Immature natural killer cell (primary cell): ENCODE measurements at places on chromosomes 4 and X. TPM values are rescaled to one million over a fixed set of nuclear protein-coding genes. Genes with fewer than 3 reads are reported as not detected.

Gene KLKB1
- not detected for polyA plus RNA-seq

Gene MAGEE2
- polyA plus RNA-seq = not detected

Gene MSANTD1
- polyA plus RNA-seq = not detected

Gene PPEF2
- polyA plus RNA-seq = not detected

Gene PHEX
- not detected for polyA plus RNA-seq

Gene UGT2B11
- polyA plus RNA-seq = not detected

Gene CT45A1
- not detected for polyA plus RNA-seq

Gene IGFBP7
- polyA plus RNA-seq = 270 TPM

Gene GPC4
- polyA plus RNA-seq = not detected

Gene FGFR3
- not detected for polyA plus RNA-seq

Gene LRRC66
- not detected for polyA plus RNA-seq

Gene SNCA
- polyA plus RNA-seq = 7.2 TPM

Gene TMEM128
- 41.0 TPM for polyA plus RNA-seq

Gene CXCL11
- polyA plus RNA-seq = not detected

Gene FREM3
- not detected for polyA plus RNA-seq

Gene POU3F4
- not detected for polyA plus RNA-seq

Gene IL21
- not detected for polyA plus RNA-seq

Gene CLDN2
- polyA plus RNA-seq = not detected

Gene SHOX
- not detected for polyA plus RNA-seq

Gene APOO
- polyA plus RNA-seq = 18.8 TPM

Gene ATOH1
- not detected for polyA plus RNA-seq
